ENCODE measurements at places on chromosomes 2 and 18.

- DNase-seq = no peak
These were observed 99.7 kb upstream of the CYRIA start for GRCh38 chr2:16765356-16765755.

DNA sequence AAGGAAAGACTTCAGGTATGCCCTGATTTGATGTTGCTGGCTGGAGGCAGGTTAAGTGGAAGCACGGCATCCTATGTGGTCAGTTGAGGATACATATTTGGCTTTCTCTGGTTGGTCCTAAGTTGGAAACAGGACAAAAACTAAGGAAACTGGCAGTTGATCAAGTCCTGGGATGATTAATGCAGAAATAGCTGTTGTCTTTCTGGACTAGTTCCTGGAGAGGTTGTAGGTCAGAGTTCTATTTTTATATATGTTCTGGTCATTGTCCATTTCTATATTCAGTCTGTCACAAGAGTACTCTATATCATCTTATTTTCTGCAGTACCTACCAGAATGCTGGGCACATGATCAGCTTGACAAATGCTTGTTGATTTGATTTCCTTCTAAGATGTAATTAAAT, 4.0 kb upstream of the SLC35F5 start:
- DNase-seq = no peak

GRCh38 chr18:3538456-3538855, 88.5 kb downstream of the TGIF1 start:
- DNase-seq = no peak

GRCh38 chr2:552906-553305, 124.3 kb downstream of the TMEM18 start:
- DNase-seq = no peak

- DNase-seq = no peak
These were observed 5.5 kb upstream of the RMDN2 start for GRCh38 chr2:37919631-37920032.

DNA sequence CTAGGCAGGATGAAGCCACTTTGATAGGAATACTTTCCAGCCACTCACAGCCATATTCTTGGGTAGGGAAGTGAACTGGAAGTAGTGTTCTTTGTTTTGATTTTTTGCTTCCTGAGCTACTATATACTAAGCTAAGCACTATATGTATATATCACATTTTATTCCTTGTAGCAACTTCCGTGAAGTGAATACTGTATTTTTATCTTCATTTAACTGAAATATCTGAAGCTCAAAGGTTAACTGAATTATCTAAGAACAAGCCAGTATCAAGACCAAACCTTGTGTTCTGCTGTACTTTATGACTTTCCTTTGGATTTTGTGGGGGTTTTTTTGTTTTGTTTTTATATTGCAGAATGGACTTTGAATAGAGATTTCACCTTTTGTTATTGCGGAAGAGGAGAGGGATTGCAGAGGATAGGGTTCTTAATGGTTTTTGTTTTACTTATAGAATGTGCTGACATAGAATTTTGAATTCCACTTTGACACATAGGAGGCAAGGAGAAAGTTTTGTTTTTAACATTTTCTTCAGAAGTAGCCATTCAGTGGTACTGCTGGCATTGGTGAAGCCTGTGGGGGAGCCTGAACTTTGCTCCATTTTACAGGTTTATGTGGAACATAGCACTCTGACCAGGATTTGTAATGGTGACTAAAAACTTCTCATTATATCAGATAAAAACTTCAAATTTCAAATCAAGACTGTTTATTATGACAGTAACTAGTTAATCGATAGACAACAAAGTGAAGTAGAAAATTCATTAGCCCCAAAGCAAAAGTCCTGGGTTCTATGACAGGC, 24.1 kb upstream of the RNF138 start:
- DNase-seq = no peak

- no peak for DNase-seq
These were observed 857.4 kb upstream of the CDH2 start for GRCh38 chr18:29034113-29034856.

GRCh38 chr2:37377187-37377532, 32.7 kb downstream of the QPCT start:
- DNase-seq = peak; percentile 58

- DNase-seq = no peak
These were observed 198.9 kb upstream of the RAB6C start for GRCh38 chr2:129780316-129781270.

GRCh38 chr2:84942964-84943421, 28.0 kb upstream of the KCMF1 start:
- DNase-seq = peak; percentile 11

- DNase-seq = no peak
These were observed 74.0 kb downstream of the RHBDD1 start for GRCh38 chr2:226909836-226910235.

- no peak for DNase-seq
These were observed 296.2 kb upstream of the SPRED2 start for GRCh38 chr2:65728477-65729180.

DNA sequence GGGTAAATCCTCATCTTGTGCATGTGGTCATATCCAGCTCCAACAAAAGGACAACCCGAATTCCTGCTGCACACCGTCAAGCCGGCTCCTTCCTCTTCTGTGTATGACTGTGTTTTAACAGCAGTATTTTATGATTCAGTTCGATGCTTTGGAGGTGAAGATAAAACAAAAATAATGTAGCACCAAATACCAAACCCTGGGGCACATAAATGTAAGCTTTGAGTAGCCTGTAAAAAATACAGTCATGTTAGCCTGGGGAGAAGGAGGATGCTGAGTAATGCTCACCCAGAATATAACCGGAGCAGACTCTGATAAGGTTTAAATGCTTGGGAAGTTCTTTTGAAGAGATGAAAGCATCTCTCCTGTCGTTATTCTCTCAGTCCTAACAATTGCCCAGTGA, 225.0 kb downstream of the SUCLG1 start:
- no peak for DNase-seq

GRCh38 chr18:61340148-61340547, 6.9 kb downstream of the CDH20 start:
- no peak for DNase-seq

DNA sequence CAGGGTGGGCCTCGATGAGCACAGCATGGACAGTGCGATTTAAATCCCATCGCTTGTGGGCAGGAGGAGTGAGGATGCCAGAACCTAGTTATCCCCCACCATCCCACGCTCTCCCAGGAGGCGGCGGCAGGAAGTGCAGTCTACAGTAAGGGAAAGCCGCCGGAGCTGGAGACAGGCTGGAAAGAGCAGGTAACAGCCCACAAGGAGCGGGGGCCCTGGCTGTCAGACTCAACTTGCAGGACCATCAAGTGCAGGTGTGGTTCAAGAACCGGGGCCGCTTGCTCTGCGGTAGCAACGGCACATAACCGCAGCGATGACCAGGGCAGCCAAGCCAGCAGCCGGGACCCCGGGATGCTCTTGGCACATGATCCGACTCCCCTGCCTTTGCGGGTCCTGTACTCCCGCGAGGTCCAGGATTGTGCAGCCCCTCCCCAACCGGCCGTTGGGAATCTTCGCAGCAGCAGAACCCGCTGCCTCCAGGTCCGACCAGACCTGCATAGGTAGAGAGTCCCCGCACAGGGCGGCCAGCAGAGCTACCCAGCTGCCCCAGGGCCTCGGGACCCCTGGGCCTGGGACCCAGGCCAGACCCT, 82.1 kb downstream of the BIN1 start:
- no peak for DNase-seq

DNA sequence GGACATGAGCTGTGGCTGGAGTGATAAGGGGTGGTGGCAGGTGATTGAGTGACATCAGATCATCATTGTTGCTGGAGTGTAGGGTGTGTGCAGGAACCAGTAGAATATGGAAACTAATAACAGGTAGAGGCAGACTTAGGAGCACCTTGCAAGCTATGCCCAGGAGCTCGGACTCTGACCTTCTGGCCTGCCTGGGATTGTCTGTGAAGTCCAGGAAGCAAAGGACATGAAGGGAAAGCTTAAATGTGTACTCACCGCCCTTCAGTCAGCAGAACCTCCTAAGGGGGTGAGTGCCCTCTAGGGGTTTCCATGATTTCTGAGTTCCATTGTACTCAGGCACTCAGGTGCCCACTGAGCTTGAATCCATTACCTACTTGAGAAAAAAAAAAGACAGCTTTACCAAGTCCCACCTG, 104.2 kb downstream of the CRIM1 start:
- DNase-seq = no peak

GRCh38 chr2:21011876-21012556, 31.9 kb downstream of the APOB start:
- no peak for DNase-seq

GRCh38 chr2:241279413-241279812, 36.1 kb downstream of the HDLBP start:
- DNase-seq = no peak

DNA sequence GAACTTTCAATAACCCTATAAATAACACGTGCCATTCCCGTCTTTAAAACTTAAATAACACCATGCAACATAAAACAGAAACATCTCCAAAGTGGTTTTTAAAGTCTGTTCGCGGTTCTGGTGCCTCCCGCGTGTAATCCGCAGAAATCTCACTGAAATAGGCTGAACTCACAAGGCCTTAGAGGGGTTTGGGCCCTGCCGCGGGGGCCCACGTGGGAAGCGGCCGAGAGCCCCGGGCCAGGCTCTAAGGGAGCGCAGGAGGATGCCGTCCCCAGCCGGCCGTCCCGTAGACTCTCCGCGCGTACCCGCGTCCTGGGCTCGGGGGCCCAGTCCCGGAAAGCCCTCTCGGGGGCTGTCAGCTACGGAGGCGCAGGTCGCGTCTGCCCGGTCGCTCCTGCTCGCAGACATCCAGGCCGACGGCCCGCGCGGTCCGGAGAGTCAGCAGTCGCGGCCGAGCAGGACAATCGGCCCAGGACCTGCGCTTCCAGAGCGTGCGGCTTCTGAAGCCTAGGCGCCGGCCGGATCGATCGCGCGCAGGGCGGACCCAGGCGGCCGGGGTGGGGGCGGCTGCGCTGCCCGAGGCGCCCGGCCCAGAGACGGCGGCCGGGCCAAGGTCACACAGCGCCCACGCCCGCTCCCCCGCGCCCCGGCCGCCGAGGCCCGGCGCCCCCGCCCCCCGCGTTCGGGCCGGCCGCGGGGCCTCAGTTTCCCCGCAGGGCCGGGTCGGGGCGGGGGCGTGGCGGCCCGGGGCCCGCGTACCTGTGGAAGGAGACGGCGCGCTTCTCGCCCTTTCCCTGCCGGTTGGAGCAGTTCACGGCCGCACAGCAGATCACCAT, 558 bp downstream of the THAP4 start:
- DNase-seq = peak; percentile 21

DNA sequence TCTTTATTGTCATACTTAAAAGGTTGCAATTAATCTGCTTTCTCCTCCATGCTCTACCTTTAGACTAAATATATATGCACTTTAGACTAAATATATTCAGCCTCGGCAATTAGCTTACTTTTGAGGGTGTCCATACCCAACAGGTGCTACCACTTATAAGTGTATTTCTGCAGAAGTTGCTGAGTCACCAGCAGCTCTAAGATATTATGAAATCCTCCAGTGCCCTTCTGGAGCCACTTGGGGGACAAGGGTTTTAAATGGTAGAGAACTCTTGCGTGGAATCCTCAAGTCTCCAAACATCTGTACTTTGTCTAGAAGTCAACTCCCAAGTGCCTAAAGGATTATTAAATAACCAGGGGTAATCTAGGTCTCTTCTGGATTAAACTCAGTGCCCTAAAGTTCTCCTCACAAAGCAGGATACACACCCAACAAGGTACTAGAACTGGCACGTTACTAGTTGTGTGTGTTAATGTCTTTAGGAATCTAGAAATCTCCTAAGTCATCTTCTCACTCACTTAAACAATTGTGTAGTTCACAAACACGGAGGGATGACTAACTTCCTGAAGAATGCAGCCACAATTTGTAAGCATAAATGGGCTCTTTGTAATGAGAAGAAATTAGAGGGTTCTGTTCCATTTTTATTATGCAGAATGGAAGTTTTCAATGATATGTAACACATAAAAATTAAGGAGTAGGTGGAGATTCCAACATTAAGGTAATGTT, 159.7 kb downstream of the CD226 start:
- DNase-seq = no peak

DNA sequence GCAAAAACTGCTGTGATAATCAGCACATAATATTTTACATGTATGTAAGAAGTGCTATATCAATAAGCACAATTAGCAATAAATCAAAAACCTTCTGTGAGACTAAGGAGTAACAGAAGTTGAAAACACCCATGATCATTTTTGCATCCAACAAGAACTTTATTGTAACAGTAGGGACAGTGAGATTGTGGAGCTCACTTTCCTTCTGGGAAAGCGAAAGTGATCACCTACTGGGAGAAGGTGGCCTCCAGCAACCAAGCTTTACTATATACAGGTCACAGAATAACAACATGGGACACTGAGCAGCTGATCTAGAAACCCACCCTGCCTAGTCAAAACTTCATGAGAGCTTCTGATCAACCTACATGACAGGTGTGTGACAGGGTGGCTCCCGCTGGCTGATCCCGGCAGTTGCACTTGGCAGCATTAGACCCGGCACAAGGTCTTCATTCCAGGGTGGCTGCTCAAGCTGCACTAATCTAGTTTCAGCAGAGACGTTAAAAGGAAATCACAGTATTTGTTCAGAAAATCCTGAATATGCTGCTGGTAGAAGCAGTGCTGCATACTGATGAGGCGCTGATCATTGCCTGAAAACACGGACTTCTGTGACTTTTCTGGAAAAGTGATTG, 63.5 kb upstream of the ARL5A start:
- DNase-seq = no peak

GRCh38 chr18:34509163-34509562, 200.9 kb upstream of the DTNA start:
- no peak for DNase-seq

DNA sequence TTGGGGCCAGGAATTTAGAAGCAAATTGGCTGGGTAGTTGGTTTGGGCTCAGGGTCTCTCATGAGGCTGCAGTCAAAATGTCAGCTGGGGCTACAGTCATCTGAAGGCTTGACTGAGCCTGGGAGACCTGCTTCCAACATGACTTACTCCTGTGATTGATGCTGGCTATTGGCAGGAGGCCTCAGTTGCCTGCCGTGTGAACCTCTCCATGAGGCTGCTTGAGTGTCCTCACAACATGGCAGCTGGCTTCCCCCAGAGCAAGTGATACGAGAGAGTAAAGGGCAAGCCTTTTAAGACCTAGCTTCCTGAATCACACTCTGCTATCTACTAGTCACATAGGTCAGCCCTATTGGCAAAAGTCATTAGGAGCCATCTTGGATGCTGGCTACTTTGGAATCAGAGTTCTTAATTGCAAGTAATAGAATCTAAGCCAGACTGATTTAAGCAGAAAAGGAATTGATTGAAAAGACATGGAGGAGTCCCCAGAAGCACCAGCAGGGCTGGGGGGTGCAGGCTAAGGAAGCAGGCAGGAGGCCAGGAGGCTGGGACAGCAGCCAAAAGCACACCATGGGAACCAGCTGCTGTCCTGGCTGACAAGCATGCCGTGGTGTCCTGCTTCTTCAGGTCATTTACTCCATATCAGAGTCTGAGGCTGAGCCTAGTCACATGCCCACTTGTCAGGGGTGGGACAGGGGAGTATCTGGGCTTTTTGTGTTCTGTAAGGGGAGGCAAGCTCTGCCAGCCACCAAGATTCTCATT, 7.8 kb upstream of the GIGYF2 start:
- DNase-seq = no peak

GRCh38 chr2:113305146-113305545, 26.4 kb upstream of the PAX8 start:
- no peak for DNase-seq

GRCh38 chr2:163953390-163953907, 217.6 kb upstream of the FIGN start:
- no peak for DNase-seq
